ENCODE measurements at places on chromosomes 1 and 21.

DNA sequence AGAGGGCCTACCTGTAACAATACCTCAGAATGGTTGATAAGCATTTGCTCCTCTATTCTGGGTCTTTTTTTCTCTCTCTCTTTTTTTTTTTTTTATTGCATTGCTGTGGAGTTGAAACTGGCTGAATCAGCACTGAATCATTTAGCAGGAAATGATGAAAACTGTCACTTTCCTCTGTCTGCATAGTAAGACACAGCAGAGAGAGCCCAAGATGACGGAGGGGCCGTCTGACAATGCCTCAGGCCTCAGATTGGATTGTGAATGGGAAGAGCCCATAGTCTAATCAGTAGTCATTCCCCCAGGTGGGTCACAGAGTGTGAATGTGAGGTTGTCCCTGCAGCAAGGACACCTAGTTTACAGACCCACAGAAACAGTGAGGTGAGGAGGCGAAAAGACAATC is 193.2 kb upstream of the PLXNA2 start:
- no peak for DNase-seq

GRCh38 chr1:151519667-151520066 is 8.5 kb downstream of the CGN start:
- DNase-seq: no peak

DNA sequence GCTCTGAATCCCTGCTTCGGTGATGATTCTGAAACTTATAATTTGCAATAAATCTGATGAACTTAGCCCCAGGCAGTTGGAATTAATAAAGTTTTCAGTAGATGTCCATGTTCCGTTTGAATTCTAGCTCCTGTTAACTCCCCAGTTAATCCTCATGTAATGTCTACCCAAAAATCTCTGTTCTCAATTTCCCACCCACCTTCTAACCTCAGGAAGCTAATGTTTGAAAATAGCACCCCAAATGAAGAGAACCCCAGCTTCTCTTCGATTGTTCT is 3.6 kb downstream of the MYOG start:
- DNase-seq: no peak

DNA sequence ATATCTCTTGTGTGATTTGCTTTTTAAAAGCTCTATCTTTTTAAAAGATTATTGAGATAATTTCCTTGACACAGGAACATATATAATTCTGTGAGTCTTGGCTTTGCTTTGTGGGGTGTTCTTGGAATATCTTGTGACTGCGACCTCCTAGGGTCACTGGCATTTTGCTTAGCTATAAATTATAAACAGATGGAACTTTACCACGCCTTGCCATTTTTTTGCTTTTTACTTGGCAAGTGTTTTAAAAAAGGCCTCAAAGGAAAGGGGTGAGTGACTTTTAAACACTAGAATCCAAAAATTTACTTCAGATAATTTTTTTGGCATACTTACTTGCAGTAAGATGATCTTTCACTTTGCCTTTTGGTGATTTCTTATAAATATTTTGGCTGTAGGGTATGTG is 43.6 kb downstream of the ALG6 start:
- DNase-seq: no peak
